Fibroblast of skin of left biceps (primary cell): ENCODE measurements at places on chromosomes 2 and 18.

GRCh38 chr2:33496150-33496549 lies 19.7 kb downstream of the RASGRP3 start:
- peak; percentile 91 for DNase-seq

GRCh38 chr2:170052151-170052550 lies 125.8 kb upstream of the MYO3B start:
- no peak for DNase-seq

GRCh38 chr2:145597006-145597405 lies 1077.1 kb upstream of the ZEB2 start:
- DNase-seq = no peak

- DNase-seq = no peak
These were observed 630.1 kb upstream of the PIK3C3 start for GRCh38 chr18:41324934-41325333.

DNA sequence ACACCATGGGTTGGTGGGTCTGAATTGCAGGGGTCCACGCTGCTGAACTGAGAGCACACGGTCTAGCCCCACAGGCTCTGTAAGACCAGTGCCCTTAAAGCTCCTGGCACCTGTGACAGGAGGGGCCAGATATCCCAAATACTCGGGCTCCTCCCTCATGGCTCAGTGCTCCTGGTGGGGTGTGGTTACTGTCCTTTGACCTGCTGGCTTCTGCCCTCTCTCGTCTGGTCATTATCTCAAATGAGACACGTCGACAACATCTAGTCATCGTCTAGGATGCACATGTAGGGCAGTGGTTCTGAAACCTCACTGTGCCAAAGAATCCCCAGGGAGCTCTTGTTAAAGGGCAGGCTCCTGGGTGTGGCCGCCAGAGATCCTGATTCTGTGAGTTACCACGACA lies 258.4 kb downstream of the LOXHD1 start:
- DNase-seq = no peak

DNA sequence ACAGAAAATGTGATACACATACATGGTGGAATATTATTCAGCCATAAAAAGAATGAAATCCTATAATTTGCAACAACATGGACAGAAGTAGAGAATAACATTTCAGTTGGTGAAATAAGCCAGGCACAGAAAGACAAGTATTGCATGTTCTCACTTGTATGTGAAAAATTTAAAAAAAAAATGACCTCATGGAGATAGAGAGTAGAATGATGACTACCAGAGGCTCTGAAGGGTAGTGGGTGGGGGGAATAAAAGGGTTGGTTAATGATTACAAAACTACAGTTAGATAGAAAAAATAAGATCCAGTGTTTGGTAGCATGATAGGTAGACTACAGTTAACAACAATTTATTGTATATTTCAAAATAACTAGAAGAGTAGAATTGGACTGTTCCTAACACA lies 24.5 kb downstream of the PRKD3 start:
- no peak for DNase-seq
